ENCODE measurements at places on chromosomes 12 and 14.

DNA sequence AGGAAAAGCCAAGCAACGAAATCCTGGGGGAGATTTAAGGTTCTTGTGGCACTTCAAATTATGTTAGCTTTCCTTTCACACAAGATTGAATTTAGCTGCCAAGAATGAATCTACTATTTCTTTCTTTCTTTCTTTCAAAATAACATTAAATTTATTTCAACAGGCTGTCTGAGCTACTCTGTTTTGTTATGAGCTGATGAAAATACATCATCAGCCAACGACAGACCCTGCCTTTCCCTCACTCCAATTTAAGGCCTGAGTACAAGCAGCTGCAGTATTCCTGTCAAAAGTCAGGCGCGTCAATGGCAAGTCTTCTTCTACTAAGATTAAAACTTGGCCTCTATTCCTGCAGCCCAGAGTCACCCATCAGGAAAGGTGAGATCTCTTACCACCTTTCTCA is 347.7 kb upstream of the FLRT2 start:
- DNase-seq: no peak

- DNase-seq: no peak
Observed at GRCh38 chr14:104641753-104642539, 37.4 kb upstream of the TMEM179 start.

- no peak for DNase-seq
Observed at GRCh38 chr12:98374007-98374406, 141.4 kb upstream of the TMPO start.

DNA sequence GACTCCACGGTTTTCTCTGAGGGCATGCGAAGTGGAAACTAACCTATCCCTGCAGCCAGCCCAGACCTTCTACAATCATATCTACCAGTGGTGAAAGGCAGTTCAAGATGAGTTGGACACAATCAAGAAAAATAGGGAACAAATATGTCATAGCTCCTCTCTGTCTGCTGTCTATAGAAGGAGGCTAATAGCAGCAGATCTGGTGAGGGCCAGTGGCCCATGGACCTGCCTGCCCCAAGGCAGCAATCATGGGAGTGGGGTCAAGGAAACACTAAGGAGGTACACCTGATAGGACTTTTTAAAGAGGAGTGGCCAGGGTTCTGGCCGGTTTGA is 149.5 kb downstream of the PRKCH start:
- peak; percentile 21 for DNase-seq

DNA sequence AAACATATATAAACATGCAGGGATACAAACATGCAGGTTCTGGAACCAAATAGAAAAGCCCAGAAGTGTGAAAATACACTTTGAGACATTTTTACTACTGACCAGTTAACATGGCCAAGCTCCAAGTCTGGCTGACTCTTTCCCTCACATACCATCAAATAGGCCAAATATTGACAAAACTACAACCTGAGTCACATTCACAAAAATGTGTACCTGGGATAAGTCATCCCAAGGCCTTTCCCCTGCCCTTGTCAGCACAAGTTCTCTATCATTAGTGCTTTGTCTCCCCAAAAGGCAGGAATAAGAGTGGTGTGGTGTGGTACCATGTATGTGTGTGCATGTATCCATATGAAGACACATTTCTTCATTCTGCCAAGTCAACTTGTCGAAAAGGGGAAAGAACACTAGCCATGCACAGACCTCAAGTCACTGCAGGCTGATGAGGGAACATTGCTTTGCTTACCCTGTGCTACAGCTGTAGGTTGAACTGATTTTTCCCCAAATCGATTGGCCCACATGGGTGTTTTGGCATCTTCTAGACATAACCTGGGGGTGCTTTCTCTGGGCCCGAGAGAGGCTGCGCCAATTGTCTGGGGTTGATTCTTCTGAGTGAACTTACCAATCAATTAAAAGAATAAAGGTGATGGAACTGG is 14.9 kb downstream of the HOXC4 start:
- DNase-seq: no peak

DNA sequence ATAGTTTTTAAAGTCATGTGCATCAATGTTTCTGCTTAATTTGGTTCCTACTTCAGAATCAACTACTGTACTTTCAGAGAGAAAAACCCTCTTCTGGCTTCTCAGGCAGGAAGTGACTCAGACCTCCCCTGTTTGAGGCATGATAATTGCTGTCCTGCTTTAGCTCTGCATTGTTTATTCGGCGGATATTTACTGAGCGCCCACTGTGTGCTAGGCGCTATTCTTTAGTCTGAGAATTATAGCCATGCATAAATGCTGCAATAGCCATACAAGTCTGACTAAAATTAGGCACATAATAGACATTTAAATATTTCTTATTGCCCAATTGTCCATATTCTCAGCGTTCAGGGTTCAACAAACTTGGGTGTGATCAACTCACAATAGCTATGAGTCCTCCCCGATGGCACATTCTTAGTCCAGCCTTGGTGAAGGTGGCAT is 6.1 kb upstream of the AMIGO2 start:
- no peak for DNase-seq

- no peak for DNase-seq
Observed at GRCh38 chr14:92938890-92939671, 16.1 kb downstream of the CHGA start.

DNA sequence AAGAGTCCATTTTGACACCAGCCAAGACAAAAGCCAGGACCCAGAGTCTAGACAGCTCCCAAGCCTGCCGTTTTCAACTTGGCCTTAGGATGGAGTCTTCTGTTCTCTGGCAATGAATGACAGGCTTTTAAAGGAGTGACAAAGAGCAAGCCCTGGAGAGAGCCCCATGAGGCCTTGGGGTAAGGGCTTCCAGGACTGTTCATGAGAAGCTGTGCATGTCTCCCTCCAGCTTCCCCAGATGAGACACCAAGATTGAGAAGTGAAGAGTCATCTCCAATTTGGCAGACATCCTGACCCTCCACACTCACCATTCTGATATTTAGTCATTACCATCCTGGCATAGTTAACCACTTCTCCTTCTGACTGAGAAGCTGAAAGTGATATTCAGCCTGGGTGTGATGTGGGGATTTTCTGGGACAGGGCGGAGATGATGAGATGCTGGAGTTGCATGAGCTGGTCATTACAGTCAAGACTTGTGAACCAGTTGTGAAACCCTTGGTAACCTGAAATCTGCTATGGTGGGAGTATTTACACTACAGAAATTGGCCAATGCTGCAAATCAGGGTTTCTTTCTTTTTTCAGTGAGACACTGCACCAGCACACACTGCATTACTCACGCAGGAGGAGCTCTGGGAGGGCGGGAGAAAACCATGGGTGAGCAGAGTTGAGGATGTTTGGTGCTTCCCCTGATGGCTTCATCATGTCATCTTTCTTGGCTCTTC is 77.8 kb downstream of the VCPKMT start:
- peak; percentile 84 for DNase-seq

- no peak for DNase-seq
Observed at GRCh38 chr14:94548131-94548998, 12.9 kb upstream of the SERPINA4 start.

DNA sequence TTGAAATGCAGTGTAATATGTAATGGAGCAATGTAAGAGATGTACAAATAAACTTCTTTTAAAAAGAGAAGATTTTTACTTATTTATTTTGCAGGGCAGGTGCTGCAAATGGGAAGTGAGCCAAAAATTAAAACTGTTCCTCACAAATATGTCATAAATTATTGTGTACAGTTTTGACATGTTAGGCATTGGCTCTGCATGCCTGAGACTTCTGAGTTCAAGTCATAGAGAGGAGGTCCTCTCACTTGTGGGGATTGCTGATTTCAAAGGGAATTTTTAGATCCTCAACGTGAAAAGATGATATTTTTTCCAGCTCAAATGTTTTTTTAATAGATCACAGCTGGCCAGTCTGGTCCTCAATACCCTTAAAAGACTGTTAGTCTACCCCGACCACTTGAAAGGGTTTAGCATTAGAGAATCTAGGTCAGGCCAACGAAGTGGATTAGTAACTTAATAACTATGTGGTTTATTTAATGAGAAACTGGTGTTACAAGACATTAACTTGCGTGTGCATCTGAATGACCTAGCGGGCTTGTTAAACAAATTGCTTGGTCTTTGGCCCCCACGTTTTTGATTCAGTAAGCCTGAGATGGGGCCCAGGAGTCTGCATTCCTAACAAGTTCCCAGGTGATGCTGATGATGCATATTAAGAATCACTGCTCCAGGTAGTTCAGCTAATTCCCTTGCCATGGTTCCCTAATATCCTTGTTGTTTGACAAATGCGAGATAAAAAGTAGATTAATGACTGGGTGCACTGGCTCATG is 30.9 kb upstream of the WDR89 start:
- DNase-seq: no peak

GRCh38 chr14:60771117-60771516 is 36.6 kb downstream of the MNAT1 start:
- no peak for DNase-seq

- no peak for DNase-seq
Observed at GRCh38 chr14:49733836-49734235, 34.1 kb upstream of the KLHDC2 start.

DNA sequence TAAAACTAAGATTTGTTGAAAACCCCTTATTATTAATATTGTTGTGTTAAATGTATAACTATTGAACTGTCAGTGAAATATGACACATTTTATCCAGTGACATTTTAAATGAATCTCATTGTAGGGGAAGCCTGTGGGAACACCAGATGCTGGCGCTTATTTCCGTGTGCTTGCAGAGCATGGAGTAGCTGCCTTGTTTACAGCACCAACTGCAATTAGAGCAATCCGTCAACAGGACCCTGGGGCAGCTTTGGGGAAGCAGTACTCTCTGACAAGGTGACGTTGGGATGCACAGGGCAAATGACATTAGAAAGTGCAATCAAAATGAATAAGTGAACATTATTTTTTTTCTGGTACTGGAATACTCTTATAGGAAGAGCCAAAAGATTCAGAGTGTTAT is 96.8 kb downstream of the ACSS3 start:
- no peak for DNase-seq

- peak; percentile 19 for DNase-seq
Observed at GRCh38 chr14:54329082-54329695, 67.6 kb upstream of the CDKN3 start.

- no peak for DNase-seq
Observed at GRCh38 chr12:91381309-91381804, 198.7 kb upstream of the DCN start.

DNA sequence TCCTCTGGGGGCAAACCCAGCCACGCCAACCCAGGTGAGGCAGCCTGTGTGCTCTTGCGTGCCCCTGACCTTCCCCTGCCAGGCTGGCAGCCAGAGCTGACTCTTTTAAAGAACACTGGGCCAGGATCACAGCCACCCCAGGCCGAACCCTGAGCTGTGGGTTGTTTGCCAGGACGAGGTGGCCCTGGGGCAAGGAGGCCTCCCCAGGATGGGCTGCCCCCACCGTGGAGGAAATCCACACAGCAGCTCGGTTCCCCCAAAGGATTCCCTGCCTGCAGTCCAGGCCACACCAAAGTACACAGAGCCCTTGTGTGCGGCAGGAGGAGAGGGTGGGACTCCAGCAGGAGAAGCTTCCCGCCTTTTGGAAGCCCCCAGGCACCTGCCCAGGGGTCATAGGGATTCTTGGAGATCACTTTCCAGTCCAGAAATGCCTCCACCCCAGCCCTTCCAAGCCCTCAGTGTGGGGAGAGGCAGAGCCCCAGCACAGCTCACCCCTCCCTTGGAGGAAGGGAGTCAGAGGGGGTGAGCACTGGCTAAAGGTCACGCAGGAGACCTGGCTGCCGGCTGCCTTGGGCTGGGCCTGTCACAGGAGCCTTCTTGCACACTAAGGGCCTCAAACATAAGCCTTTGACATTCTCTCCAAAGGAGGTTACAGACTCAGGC is 115.6 kb downstream of the CALM1 start:
- no peak for DNase-seq

DNA sequence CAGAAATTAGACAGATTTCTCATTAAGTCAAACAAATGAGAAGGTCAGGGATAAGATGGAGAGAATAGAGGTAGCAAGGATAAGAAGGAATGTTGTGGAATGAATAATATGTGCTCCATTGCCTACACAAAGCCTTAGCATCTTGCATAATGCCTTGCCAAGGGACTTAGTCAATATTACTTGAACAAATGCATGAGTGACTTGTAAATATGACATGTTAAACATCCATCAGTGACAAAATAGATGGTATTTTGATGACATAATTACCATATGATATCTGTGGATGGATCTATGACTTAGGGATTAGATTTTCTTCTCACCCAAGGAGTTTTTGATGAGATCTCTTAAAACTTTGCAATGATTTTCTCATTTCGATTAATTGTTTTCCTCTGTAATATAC is 194.1 kb upstream of the RASSF8 start:
- DNase-seq: no peak

GRCh38 chr14:102777711-102778337 is 575 bp downstream of the TRAF3 start:
- DNase-seq: peak; percentile 41

- DNase-seq: no peak
Observed at GRCh38 chr12:67709367-67709954, 60.9 kb downstream of the DYRK2 start.

- no peak for DNase-seq
Observed at GRCh38 chr12:112524676-112525425, 106.1 kb downstream of the PTPN11 start.

DNA sequence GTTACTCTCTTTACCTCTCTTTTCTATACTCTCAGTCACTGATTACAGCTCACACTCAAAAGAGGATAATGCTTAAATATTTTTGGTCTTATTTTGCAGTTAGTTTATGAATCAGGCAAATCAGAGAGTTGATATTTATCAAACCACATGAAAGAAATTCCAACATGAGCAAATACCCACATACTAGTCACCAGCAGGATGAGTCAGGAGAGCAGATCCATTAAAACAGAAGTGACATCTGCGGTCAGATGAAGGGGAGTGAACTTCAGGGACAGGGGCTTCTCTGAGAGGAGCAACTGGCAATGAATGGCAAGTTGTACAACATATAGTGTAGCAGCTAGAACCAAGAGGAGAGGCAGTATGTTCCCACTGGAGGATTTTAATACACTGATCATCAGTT is 258.7 kb downstream of the SYT10 start:
- no peak for DNase-seq

GRCh38 chr12:120115692-120116440 is 687 bp downstream of the RAB35 start:
- peak; percentile 53 for DNase-seq

DNA sequence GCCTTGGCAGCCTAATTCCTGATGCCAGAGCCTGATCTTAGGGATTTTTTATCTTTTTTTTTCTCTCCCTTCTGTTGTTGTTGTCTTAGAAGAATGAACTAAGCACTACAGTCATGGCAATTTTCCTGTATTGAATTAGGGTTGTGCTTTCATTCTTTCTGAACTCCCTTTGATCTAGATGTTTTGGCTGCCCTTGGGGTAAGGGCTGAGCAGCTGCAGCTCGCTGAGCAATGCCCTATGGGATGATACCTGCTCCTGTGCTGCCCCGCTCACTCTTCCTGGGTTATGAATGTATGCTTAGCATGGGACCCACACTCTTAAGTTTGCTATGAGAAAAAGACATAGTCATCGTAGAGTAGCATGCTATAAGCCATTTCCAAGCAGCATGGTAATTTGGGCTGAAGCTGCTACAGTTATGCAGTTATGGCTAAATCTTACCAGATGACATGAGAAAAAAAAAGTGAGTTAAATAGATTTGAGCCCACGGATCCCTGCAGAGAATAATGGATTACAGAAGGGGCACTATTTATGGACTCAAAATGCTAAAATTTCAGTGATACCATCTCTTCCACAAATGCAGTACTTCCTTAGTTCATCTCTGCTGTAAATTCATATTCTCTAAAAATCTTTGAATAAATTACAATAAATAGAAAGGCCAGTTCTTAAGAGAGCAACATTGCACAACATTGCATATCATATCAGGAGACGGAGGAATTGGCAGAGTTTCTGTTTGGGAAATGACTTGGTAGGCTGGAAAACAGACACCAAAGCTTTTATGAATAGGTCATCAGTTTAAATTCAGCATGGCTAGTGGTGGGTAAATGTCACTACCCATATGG is 79.2 kb upstream of the PTHLH start:
- DNase-seq: no peak

All from activated T-cell treated with anti-CD3 and anti-CD28 coated beads, Interleukin-2, amount 50 U/mL, for 48 hours (primary cell).